Heart right ventricle (tissue), 16 donors: ENCODE measurements at places on chromosomes 3 and 15. TPM values are rescaled to one million over a fixed set of nuclear protein-coding genes. Genes with fewer than 3 reads are reported as not detected.

- no peaks in the 10 kb centered on the region for H3K36me3 ChIP-seq
- H3K27me3 ChIP-seq = no peaks in the 10 kb centered on the region
- DNase-seq = no peak
- H3K4me1 ChIP-seq = no peaks in the 10 kb centered on the region
- H3K4me3 ChIP-seq = no peak overlapping the region
Measured at GRCh38 chr3:43062564-43063040, 43.3 kb downstream of the POMGNT2 start.

DNA sequence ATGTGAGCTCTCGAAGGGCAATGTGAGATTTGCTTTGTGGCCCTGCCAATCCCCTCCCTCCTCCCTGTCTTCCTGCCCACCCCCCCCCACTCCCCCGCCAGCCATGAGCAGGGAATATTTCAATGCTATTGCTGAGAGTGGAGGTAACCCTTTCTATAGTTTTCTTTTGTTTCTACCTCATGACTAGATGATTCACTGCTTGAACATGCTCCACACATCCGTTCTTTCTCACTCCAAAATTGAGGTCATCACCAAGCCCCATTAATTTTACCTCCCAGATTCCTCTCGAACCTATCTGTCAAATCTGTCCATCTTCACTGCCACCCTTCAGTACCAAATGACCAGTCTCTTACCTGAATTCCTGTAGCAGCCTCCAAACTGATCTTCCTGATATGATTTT lies 12.2 kb downstream of the ZNF774 start:
- no peak for DNase-seq
- peaks cover 14% of the 10 kb centered on the region for H3K4me1 ChIP-seq
- H3K27ac ChIP-seq = no peak overlapping the region
- H3K4me3 ChIP-seq = no peak overlapping the region

- H3K27ac ChIP-seq = no peak overlapping the region
- peaks cover 4% of the 10 kb centered on the region for H3K4me1 ChIP-seq
- no peak for DNase-seq
- no peaks in the 10 kb centered on the region for H3K27me3 ChIP-seq
Measured at GRCh38 chr3:194176274-194176991, 40.5 kb downstream of the HES1 start.

GRCh38 chr3:152459118-152459515 lies 190.4 kb downstream of the MBNL1 start:
- H3K4me3 ChIP-seq = no peak overlapping the region
- H3K36me3 ChIP-seq = no peaks in the 10 kb centered on the region
- H3K27me3 ChIP-seq = no peaks in the 10 kb centered on the region
- H3K4me1 ChIP-seq = peaks cover 51% of the 10 kb centered on the region

DNA sequence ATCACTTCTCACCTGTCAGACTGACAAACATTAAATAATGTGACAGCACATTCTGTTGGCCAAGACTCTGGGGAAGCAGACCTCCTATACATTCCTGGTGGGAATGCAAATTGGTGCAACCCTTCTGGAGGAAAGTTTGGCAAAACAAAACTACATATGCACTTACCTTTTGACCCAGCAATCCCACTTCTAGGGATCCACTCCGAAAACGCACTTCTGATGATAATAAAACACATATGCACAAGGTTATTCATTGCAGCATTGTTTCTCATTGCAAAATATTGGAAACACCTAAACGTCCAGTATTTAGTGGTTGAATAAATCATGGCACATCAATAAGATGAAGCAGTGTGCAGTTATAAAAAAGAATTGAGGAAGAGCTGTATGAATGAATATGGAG lies 145.5 kb upstream of the ABHD17C start:
- H3K36me3 ChIP-seq = no peaks in the 10 kb centered on the region
- H3K4me1 ChIP-seq = no peaks in the 10 kb centered on the region
- no peak overlapping the region for H3K27ac ChIP-seq

GRCh38 chr15:39885099-39885777 lies 34.8 kb downstream of the GPR176 start:
- no peaks in the 10 kb centered on the region for H3K27me3 ChIP-seq
- no peak overlapping the region for H3K4me3 ChIP-seq

The ITIH1 gene
- total RNA-seq = not detected

The ANKUB1 gene
- total RNA-seq = not detected

The CYB561D2 gene
- total RNA-seq = 5.9 TPM
